ENCODE measurements at places on chromosomes 4 and X. TPM values are rescaled to one million over a fixed set of nuclear protein-coding genes. Genes with fewer than 3 reads are reported as not detected.
A peak's percentile ranks its signal among the peaks of the same experiment; 100 is the strongest.

GRCh38 chr4:105551965-105552746, at the start of gene ARHGEF38:
Gene ARHGEF38 (plus strand): TSS chr4:105552620. CDS start chr4:105552766, 146 bp downstream.
- H3K27me3 ChIP-seq: no peaks in the 10 kb centered on the region
- H3K36me3 ChIP-seq: no peaks in the 10 kb centered on the region
- H3K4me3 ChIP-seq: no peak within 1 kb of the TSS
- H3K4me1 ChIP-seq: peaks cover 28% of the 10 kb centered on the region

DNA sequence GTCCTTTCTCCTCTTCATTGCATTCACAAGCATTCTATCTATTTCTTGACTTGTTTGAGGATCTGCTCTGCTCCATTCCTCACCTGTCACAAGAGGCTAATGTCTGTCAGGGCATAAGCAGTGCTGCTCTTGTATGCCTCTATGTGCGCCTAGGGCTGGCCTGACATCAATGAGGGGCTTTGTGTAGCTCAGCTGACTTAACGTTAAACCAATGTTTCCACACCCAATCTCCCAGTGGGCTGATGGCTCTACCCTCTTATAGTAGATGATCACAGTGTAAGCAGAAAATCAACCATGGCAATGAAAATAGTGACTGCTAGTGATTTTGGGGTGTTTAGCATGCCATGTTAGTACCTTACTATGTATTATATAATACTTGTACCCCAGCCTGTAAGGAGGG, 139.0 kb downstream of the UNC5C start:
- no peak overlapping the region for H3K27ac ChIP-seq
- H3K4me1 ChIP-seq: peaks cover 7% of the 10 kb centered on the region
- DNase-seq: no peak
- no peak overlapping the region for H3K4me3 ChIP-seq
- H3K36me3 ChIP-seq: no peaks in the 10 kb centered on the region
- H3K27me3 ChIP-seq: no peaks in the 10 kb centered on the region

DNA sequence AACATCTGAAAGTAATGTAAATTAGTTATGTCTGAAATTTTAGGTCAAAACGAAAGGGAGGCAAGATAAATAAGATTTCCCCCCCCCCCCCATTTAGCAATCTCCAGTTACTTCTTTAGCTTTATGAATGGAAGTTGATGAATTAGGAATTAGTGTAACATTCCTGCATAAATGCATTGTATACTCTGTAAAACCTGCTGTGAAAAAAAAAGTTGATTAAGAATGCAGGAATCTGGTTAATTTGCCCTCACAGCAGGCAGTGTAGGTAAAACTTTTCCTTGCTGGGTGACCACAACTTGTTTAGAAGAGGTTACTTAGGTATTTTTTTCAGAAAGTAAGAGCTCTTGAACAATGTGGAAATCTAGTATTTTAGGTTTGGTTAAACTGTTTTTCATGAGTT, 15.3 kb downstream of the LARP7 start:
- H3K4me3 ChIP-seq: no peak overlapping the region
- H3K4me1 ChIP-seq: no peaks in the 10 kb centered on the region
- peaks cover 56% of the 10 kb centered on the region for H3K36me3 ChIP-seq

DNA sequence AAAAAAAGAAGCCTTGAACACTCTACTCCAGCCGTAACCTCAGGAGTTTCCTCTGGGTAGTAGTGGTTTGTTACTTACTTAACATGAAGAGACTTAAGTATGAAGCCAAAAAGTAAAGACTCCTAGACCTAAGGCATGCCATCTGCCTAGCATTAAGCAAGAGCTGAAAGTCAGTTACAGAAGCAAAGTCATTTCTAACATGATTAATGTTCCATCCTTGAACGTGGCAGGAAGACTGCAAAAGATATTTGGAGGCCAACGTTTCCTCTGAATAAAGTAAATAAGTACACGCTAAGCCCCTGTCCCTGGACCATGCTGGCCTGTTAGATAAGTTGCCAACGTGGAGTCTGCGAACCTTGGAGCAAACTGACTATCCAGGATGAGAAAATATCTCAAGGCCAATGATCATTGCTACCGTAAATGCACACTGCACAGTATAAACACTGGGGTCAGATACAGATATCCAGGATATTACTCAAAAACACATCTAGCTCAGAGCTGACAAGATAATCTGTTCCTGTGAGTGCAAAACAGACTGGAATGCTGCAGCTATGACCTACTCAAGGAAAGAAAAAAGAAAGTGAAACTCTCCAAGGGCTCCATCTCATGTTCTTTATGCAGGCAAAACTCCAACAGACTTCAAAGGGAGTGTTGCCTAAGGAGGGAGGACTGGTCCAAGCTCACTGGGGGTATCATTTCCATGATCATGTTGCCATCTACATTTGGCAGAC, 255.8 kb downstream of the COL25A1 start:
- H3K36me3 ChIP-seq: no peaks in the 10 kb centered on the region

DNA sequence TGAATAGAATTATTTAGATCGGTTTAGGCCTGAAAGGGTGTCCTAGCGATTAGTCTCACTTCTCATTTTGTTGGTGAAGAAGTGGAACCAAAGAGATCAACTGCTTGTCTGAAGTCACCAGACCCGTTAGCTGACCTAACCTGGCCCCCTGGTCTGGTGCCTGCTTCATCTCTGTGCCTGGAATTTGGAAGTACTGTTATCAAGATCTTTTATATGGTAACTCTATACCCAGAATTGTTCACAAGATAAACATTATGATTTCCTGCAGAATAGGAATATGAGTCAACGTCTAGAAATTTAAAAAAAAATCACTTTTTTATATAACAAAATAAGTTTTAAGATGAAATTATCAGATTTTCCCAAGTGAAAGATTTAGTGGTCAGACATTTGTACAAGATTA, 37.2 kb downstream of the LRP2BP start:
- H3K27ac ChIP-seq: no peak overlapping the region
- H3K4me3 ChIP-seq: no peak overlapping the region
- H3K4me1 ChIP-seq: peaks cover 22% of the 10 kb centered on the region
- DNase-seq: no peak
- H3K27me3 ChIP-seq: no peaks in the 10 kb centered on the region
- no peaks in the 10 kb centered on the region for H3K36me3 ChIP-seq

DNA sequence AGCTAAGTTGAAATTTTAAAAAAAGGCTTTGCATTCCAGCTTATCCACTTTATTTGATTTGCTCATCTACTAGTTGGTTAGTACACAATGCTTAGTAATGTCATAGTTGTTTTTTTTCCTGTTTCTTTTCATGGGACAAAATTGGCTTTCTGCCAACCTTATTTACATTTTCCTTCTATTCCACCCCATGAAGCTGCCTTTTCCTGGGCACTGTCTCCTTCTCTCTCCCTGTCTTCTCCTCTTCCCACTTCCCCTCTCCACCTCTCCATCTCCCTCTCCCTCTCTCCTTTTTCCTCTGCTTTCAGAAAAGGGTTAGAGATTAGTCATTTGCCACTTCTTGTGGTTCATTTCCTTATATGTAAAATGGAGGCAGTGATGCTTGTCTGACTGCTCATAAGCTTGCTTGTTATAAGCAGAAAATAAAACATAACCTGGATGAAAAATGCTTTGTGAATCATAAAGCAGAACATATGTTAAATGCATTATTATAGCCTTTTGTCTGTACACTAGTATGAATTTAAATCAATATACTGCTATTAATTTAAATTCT, 181.9 kb downstream of the CEP135 start:
- DNase-seq: no peak
- no peaks in the 10 kb centered on the region for H3K36me3 ChIP-seq
- no peak overlapping the region for H3K27ac ChIP-seq
- H3K4me1 ChIP-seq: no peaks in the 10 kb centered on the region
- no peak overlapping the region for H3K4me3 ChIP-seq

DNA sequence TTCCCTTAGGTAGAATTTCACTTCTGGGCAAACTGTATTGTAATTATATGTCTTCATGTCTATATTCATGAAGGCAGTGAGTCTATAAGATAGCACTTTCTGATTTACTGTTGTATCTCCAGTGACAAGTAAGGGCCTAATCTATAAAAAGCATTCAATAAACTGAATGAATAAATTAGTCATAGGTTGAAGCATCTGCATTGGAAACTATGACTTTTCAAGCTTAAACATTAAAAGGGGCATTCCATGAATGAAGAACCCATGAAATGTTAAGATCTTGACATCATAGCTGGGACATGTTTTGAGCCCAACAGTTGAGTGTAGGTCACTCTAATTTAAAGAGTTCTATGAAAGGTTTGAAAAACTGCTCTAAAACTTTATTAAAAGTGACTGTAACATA, 159.3 kb upstream of the LCORL start:
- no peak for DNase-seq
- H3K4me1 ChIP-seq: no peaks in the 10 kb centered on the region
- H3K27ac ChIP-seq: no peak overlapping the region
- no peaks in the 10 kb centered on the region for H3K27me3 ChIP-seq
- no peak overlapping the region for H3K4me3 ChIP-seq

- H3K27me3 ChIP-seq: no peaks in the 10 kb centered on the region
- no peak overlapping the region for H3K4me3 ChIP-seq
- no peaks in the 10 kb centered on the region for H3K4me1 ChIP-seq
- H3K36me3 ChIP-seq: no peaks in the 10 kb centered on the region
- no peak overlapping the region for H3K27ac ChIP-seq
Observed at GRCh38 chrX:2767631-2768455, 16.0 kb downstream of the XG start.

- no peaks in the 10 kb centered on the region for H3K36me3 ChIP-seq
- H3K4me1 ChIP-seq: peaks cover 29% of the 10 kb centered on the region
- H3K27me3 ChIP-seq: no peaks in the 10 kb centered on the region
- H3K4me3 ChIP-seq: no peak overlapping the region
- DNase-seq: no peak
- H3K27ac ChIP-seq: peak overlapping the region; percentile 94
Observed at GRCh38 chr4:147596377-147596776, 20.8 kb upstream of the TMEM184C start.

DNA sequence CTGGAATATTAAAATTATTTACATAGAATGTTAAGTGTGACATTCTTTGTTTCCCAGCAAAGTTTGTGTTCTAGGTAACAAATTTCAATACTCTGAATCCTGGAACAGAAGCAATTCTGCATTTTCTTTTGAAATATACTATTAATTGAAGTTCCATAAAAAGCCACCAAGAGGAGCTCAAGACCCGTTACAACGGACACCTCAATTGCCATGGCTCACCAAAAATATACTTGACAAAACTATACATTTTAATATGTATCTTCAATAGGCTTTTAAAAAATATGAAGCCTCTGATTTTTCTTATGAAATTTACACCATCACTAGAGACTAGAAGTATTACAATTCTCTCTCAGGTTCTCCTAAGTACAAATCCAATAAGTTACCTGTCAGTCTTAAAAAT, 111.4 kb downstream of the NYX start:
- H3K4me1 ChIP-seq: no peaks in the 10 kb centered on the region

- H3K4me1 ChIP-seq: no peaks in the 10 kb centered on the region
- no peak overlapping the region for H3K27ac ChIP-seq
- no peak overlapping the region for H3K4me3 ChIP-seq
- DNase-seq: no peak
- no peaks in the 10 kb centered on the region for H3K36me3 ChIP-seq
Observed at GRCh38 chr4:110850461-110851442, 227.9 kb upstream of the PITX2 start.

DNA sequence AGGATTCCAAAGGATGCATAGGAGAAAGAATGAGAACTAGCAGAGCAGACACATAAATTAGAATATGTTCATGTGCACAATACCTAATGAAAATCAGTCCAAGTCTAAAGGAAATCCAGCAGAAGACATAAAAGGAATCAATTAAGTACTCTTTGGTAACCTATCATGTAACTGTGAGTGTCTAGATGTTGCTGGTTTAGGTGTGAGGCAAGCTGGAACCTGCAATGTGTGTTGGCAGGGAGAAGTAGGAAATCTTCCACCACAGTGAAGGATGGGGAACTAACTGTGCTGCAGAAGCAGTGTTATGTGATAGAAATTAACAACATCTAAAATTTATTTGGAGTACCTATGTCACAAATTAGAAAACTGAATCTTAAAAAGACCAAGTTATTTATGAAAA, 330.8 kb upstream of the DKK2 start:
- H3K4me1 ChIP-seq: no peaks in the 10 kb centered on the region
- no peak for DNase-seq
- no peak overlapping the region for H3K4me3 ChIP-seq
- no peak overlapping the region for H3K27ac ChIP-seq
- no peaks in the 10 kb centered on the region for H3K27me3 ChIP-seq

DNA sequence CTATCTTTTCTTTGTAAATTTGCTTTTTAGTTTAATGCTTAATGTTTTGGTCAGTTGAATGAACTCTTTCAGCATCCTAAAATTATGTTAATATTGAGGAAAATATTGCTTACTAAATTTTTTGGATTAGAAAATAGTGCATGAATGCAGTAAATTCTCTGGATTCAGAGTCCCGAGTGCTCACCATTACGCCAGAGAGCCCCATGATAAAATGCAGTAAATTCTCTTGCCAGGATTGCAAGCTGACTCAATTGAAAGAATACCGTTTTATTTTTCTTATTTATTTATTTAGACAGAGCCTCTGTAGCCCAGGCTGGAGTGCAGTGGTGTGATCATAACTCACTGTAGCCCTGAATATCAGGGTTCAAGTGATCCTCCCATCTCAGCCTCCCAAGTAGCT, 60.9 kb upstream of the ENPEP start:
- H3K4me3 ChIP-seq: no peak overlapping the region
- no peak overlapping the region for H3K27ac ChIP-seq
- no peaks in the 10 kb centered on the region for H3K4me1 ChIP-seq
- H3K36me3 ChIP-seq: no peaks in the 10 kb centered on the region
- DNase-seq: no peak

DNA sequence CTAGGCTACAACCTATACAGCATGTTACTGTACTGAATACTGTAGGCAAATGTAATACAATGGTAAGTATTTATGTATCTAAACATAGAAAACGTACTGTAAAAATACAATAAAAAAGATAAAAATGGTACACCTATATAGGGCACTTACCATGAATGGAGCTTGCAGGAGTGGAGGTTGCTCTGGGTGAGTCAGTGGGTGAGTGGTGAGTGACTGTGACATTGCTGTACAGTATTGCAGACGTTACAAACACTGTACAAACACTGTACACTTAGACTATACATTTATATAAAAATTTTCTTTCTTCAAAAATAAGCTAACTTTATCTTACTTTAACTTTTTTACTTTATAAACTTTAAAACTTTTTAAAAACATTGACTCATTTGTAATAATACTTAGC, 190.3 kb upstream of the NR3C2 start:
- H3K4me3 ChIP-seq: no peak overlapping the region
- no peaks in the 10 kb centered on the region for H3K4me1 ChIP-seq
- H3K27me3 ChIP-seq: no peaks in the 10 kb centered on the region
- DNase-seq: no peak

GRCh38 chrX:150225266-150225665, 137.9 kb upstream of the MAMLD1 start:
- no peaks in the 10 kb centered on the region for H3K4me1 ChIP-seq
- H3K36me3 ChIP-seq: no peaks in the 10 kb centered on the region
- DNase-seq: no peak
- no peak overlapping the region for H3K4me3 ChIP-seq
- H3K27ac ChIP-seq: no peak overlapping the region
- H3K27me3 ChIP-seq: no peaks in the 10 kb centered on the region

NDST4 gene
- total RNA-seq: not detected

GLRA3 gene
- not detected for total RNA-seq

NEIL3 gene
- not detected for total RNA-seq
